ENCODE measurements at places on chromosomes 2 and 18.

DNA sequence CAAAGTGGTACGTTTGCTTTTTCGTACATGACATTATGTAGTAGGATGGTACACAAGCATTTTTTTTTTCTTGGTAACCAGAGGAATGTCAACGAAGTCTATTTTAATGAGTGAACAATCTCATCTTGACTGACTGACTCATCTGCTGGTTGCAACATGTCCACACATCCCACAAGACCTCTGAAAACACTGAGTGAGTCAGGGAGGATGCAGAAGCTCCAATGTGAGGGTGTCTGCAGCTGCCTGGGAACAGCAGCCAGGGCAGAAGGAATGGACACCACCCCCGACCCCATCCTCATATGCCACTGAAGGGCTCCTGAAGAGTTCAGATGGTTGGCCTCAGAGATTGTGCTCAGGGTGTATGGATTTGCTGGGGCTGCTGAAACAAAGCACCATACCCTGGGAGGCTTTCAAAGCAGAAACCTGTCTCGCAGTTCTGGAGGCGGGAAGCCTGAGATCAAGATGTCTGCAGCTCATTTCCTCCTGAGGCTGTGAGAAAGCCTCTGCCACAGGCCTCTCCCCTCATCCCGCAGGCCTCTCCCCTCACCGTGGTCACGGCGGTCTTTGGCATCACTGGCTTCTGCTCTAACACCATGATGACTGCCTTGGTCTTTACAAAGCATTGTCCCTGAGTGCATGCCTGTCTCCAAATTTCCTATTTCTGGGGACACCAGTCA lies 124.6 kb downstream of the LRATD1 start:
- DNase-seq, result peak; percentile 93

- no peak for DNase-seq
These were observed 71.3 kb downstream of the TTC27 start for GRCh38 chr2:32699151-32699550.

DNA sequence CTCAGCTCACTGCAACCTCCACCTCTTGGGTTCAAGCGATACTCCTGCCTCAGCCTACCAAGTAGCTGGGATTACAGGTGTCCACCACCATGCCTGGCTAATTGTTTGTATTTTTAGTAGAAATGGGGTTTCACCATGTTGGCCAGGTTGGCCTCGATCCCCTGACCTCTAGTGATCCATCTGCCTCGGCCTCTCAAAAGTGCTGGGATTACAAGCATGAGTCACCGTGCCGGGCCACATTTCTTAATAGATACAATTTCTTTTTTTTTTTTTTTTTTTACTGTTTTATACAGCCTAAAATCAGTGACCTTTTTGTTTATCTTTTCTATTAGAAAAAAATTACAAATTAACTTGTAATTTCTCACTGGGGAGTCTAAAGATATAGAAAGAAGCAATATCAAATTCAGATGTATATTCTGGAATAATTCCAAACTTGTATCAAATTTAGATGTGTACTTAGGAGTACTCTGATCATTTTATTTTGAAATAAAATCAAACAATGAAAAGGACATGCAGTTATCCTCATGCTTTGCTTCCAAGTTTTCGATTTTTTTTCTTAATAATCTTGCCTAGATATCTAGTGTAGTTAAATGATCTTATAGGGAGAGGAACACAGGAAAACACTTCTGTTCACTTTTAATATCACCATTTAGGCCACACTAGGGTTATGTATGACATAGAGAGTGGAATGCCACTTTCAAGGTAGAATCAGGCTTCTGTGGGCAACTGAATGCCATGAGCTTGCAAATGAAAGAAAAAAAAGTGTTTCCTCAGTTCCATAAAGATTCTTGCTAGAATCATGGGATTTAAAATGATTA lies 1089.3 kb downstream of the SUCLG1 start:
- no peak for DNase-seq

DNA sequence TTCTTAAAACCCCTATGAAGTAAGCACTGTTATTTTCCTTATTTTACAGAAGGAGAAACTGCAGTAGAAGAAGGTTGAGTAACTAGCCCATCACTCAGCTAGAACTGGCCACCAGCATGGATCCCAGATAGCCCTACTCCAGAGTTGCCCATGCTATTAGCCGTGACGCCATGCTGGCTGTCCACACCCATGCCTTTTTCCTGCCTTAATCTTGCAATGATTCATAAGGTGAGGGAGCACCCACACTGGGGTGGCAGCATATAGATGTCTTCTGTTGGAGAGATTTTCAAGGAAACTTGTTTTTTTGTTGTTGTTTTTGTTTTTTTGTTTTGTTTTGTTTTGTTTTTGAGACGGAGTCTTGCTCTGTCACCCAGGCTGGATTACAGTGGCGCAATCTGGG lies 204.1 kb upstream of the HAAO start:
- no peak for DNase-seq

DNA sequence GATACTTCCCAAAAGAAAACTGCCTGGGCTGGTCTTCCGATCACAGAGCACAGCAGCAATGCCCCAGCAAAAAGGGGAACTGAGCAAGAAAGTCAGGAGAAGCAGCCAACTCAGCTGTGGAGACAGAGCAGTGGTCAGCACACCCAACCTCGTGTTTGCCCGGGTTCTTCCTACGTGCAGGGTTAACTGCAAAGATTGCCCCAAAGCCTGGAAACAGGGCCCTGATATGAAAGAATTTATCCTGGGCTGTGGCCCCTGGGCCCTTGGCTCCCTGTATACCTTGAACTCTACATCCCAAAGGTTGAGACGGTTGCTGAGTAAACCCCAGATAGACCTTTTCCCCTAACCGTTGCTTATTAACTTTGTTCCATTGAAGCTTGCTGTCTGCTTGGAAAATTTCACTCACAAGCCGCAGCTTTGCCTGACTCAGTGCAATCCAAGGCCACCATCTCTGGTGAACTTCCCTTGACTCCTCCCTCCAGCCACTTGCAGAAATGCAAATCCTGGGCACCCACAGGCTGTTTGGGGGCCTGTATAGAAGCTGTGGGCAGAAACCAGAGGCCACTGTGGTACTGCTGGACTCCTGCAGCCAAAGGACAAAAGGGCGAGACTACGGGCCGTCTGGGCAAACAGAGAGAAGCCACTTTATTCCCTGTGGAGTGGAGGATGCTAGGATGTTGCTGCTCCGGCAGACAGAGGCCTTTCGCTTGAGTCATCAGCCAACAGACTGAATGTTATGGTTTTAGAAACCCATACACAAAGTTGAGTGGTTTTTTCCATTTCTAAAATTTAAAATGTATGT lies 18.2 kb downstream of the NRP2 start:
- peak; percentile 82 for DNase-seq

DNA sequence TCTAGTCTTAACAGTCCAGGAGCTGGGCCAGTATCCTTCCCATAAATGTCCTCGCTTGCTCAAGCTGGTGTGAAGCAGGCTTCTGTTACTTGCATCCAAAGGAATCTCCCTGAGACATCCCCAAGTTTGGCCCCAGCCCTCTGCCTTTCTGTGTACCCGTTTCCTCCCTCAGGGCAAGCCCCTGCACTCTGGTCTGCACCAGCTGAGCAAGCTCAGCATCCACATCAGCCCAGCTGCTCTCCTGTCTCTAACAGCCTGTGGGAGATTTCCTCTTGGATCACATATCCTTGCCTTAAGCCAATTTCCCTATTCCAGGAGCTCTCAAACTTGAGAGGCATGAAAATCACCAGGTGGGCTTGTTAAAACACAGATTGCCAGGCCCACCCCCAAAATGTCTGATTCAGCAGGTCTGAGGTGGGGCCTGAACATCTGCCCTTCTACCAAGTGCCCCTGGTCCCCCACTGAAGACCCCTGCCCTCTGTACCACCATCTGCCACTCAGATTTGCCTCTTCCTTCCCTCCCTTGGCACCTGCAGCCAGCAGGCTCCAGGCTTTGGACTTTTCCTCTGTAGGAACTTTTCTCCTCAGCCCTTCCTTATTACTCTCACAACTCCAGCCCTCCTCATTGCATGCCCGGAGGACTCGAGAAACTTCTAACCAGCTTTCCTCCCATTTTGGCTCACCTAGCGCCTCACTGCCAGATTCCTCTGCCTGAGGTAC lies 32.1 kb downstream of the REEP1 start:
- no peak for DNase-seq

GRCh38 chr2:12560618-12561017 lies 156.1 kb upstream of the TRIB2 start:
- DNase-seq, result no peak

- no peak for DNase-seq
These were observed 11.8 kb downstream of the TBR1 start for GRCh38 chr2:161427664-161428587.

GRCh38 chr18:73715210-73715670 lies 432.4 kb downstream of the FBXO15 start:
- DNase-seq, result no peak

DNA sequence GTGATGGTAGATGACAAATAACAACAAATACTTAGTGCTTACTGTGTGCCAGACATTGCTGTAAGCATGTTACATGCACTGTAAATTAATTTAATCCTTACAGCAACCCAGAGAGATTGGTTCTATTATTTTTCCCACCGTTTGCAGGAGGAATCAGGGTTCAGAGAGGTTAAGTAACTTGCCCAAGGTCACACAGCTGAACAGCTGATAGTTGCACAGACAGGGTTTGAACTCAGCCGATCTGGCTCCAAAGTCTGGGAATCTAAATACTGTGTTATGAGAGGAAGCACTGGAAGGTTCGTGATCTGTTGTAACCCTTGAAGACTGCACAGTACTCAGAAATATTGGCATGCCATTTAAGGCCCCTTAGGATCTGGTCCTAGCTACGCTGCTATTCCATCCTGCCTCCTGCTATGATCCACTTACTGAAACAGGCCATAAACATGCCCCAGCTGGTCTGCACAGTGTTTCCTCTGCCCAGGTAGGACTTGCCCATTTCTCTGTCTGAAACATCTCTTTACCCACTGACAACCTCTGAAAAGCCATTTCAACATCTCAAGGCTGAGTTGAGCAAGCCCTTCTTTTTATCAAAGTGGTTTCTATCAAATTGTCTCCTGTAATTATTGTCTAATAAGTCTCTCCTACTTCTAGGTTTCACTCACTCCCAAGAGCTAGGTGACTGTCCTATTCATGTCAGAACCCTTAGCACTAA lies 40.4 kb upstream of the MRPL33 start:
- DNase-seq, result no peak

DNA sequence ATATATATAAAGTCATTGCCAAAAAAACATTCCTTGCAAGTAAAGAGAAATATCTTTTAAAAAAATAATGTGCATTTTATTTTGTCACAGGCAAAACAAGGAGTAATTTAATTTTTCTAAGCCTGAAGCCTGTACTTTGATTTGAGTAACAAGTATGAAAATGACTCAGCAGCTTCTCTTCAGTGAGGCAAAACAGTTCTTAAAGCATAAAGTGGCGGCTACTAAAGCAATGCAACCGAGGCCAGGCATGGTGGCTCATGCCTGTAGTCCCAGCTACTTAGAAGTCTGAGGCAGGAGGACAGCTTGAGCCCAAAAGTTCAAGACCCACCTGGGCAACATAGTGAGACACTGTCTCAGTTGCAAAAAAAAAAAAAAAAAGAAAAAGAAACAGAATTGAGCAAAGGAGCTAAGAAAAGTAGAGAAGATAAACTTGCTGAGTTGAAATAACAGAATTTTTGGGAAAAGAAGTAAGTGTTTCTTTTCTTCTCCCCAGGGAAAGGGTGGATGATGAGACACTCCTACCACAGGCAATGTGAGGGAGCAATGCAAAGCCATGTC lies 29.6 kb downstream of the DOK1 start:
- DNase-seq, result no peak

DNA sequence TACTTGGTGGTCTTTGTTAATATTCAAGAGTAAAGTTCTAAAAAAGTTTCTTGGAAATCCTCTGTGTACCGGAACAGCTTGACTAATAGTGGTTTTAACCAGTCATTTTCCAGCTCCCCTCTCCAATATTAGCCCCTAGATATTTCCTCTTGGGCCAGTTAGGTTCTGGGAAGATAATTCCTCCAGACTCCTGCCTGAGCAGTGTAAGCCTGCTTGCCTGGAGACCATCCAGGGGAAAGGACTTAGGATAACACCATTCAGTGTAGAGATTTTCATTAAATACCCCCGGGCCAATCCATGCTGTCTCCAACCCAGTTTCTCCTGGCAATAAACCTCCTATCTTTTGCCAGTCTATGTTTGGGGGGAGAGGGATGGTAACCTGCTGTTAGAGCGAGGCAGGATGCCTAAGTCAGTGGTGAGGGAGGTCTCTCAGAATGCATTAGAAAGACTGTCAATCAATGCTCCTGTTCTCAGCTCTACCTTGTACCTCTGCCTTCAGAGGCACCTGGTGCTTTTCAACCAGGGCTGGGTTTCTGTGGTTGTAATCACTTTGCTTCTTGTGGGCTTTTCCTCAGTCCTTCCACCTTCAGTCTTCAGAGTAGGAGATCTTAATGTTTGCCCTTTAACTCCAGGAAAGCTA lies 186.4 kb downstream of the RNF152 start:
- DNase-seq, result no peak
